ENCODE measurements at places on chromosomes 11 and 22.

DNA sequence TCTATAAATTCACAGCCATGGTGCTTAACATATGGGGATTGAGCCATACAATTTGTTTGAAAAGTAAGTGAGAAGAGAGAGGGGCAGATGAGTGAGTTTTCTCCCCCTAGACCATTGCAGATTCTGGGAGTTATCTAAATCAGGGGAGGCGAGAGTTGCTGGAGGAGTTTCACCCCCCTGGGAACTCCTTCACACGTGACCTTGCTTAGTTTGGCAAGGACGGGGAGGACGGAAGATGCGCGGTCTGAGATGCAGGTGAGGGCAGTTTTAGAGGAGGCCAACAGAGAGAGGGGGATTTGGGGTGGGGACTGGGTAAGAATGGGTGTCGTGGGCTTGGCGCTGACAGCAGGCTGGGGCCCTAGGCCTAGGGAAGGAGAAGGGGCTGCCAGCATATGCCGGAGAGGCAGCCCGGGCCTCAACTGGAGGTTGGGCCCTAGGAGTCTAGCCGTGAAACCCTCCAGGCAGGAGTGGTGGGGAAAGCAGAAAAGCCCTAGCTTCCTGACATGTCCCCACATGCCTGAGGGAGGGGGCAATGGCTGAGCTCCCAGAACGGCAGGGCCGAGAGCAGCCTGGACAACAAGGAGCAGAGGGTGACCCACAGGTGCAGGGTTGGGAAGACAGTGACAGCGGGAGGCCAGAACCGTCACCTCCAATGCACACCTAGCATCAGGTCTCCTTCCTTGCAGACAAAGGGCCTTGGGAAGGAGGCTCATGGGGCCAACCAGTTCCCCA is 63.9 kb downstream of the ELFN2 start:
- DNase-seq: no peak

GRCh38 chr11:12809864-12810567 is 135.8 kb downstream of the TEAD1 start:
- no peak for DNase-seq

DNA sequence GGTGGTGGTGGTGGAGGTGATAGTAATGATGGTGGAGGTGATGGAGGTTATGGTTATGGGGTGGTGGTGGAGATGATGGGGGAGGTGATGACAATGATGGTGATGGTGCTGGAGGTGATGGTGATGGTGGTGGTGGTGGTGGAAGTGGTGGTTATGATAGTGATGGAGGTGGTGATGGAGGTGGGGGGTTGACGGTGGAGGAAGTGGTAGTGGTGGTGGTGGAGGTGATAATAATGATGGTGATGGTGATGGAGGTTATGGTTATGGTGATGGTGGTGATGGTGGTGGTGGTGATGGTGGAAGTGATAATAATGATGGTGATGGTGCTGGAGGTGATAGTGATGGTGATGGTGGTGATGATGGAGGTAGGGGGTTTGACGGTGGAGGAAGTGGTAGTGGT is 16.9 kb upstream of the WNT7B start:
- DNase-seq: no peak

DNA sequence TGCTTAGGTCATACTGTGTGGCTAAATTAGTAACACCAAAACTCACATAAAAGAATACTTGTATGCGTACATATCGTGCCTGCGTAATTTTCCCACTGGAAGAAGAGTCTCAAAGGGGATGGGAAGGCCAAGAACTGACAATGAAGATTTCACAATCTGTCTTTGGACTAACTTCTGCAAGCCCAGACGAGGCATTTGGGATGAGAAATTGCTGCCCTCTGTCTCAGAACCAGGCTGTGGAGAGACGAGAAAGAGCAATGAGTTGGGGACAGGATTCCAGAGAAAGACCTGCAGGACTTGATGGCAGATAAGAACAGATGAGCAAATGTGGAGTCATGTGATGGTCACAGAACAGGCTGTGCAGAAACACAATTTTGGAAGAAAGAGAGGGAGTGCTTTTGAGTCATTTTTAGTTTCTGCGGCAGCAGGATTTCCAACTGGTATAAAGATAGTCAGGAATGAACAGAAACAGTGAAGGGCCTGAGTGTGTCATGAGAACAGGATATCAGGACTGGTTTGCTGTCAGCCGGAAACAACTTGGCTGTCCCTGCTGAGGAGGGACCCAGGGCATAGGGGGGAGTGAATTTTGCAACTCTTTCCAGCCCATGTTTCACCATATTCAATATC is 82.7 kb upstream of the CTSC start:
- no peak for DNase-seq

- no peak for DNase-seq
Measured at GRCh38 chr11:63352144-63352543, 17.4 kb upstream of the SLC22A9 start.

DNA sequence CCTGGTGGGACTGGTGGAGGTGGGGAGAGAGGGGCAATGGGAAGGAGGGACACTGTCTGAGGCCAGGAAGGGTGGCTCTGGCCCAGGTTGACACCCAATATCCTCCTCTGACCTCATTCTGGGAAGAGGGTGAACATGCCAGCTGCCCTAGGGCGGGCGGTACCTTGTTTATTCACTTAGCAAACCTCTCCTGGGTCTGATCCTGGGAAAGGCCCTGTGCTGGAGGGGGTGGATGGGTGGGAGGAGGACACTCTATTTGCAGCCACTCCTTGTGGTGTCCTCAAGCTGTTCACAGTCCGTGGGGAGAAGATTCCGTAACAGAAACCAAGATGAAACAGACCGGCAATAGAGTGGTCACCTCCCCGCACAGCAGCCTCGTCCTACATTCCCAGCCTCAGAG is 49.7 kb upstream of the EIF3D start:
- DNase-seq: no peak

DNA sequence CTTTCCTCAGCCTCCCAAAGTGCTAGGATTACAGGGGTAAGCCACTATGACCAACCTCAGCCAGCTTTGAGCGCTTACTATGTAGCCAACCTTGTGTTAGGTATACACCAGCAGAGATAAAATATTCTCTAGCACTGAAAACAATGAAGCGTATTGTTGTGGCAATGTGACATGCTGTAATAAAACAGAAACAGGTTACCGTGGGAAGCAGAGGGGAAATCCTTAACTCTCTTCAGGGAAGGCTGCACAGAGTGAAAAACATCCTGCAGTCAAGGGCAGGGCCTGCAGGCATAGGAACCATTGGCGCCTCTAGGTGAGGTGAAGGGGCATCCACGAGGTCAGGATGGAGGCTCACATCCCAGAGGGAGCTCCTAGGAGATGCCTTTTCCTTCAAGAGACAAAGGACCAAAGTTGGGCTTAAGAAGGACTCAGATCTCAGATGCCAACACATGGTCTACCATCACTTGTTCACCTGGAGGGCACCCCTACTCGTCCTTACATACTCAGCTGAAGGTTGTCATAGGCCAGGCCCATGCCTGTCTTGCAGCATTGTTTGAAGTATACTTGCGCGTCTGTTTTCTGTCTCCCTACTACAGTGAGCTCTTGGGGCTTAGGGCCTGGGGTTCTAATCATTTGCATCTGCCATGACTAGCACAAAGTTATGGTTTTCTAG is 8.0 kb downstream of the POLD4 start:
- no peak for DNase-seq

GRCh38 chr11:394858-395655 is 1.0 kb downstream of the PKP3 start:
- DNase-seq: no peak

GRCh38 chr22:39298241-39298987 is 21.0 kb downstream of the RPL3 start:
- DNase-seq: no peak

GRCh38 chr11:35553831-35554230 is 28.4 kb upstream of the PAMR1 start:
- DNase-seq: no peak

- DNase-seq: no peak
Measured at GRCh38 chr11:102389253-102389652, 42.2 kb downstream of the BIRC2 start.

DNA sequence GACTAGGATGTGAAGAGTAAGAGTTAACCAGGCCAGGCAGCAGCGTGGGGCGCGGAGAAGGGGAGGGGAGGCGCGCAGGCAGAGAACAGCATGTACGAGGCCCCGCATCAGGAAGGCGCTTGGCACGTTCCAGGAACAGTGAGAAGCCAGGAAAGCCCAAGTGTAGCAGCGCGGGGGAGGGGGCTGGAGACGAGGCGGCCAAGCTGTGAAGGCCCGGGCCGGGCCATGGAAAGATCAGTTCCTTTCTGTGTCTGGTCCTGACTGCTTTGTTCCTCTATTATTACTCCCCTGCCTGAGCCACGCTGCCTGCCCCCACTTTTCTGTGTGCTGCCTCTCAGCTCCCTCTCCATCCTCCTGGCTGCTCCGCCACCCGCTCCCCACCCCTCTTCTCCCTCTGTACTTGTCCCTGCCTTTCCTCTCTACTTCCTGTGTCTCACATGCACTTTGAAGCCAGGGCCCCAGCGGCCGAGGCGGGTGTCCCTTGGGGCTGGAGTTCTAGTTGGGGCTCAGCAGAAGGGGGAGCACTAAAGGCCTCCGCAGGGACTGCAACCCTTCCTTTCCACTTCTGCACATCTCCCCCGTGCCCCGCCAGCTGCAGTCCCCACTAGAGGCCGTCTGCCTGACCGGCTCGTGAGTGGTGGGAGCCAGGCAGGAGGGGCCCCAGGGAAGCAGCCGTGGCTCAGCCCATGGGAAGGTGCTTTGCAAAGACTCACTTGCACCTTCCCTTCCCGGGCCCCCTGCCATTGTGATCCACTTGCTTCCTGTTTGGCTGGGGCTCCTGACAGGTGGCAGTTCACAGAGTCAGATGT is 63.7 kb downstream of the PRDM11 start:
- DNase-seq: no peak

- no peak for DNase-seq
Measured at GRCh38 chr22:39240831-39241793, 3.7 kb downstream of the PDGFB start.

DNA sequence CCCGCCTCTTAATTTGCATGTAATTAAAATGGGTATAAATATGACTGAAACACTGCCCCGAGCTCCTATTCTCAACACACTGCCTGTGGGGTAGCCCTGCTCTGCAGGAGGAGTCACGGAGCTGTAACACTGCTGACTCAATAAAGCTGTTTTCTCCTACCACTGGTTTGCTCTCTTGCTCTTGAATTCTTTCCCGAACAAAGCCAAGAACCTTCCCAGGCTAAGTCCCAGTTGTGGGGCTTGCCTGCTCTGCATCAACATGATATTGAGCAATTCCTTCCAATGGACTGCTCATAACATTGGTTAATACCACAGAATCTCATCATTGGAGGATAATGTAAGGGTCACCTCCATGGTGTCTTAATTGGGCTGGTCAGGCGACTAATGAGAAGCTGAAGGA is 114.4 kb downstream of the FBXO7 start:
- no peak for DNase-seq

DNA sequence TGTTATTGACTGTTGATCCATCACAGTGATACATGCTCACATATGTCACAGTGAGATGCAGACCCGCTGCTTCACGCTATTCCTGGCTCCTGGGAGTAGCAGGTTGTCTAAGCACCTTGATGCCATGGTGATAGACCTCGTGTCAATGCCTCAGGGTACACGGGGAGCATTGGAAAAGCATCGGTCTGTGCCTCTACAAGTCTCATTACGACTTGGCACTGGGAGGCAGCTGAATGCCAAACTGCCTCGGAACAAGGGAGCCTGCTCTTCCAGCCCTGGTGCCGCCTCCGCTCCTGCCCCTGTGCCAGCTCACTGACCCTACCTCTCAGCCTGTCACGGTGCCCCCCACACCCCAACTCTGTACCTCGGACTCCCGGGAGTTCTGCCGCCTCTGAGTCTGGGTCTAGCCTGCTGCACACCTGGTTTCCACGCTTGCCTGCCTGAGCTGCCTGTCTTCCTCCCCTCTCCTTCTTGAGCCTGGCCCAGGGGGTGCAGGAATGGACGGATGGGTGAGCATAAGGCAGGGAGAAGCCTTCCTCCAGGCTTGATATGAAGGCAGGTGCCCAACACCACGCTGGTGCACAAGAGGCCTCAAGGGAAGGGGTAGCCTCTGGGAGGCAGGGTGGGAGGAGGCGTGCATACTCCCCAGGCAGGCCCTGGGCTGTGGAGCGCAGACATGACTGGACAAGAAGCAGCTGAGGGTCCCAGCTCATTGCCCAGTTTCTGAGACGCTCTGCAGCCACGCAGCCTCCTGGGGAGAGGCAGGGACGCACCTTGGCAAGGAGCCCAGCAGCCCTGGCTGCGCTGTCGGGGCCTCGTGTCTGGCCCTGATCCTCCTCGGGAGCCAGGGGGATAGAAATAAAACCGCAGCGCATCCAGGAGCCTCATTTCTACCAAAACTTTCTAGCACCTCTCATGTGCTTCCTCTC is 1.8 kb upstream of the NFAM1 start:
- no peak for DNase-seq

Measured in activated CD4-positive, alpha-beta T cell treated with anti-CD3 and anti-CD28 coated beads, Interleukin-2, amount 50 U/mL, for 24 hours (primary cell).